ENCODE measurements at places on chromosomes 7 and 10.

DNA sequence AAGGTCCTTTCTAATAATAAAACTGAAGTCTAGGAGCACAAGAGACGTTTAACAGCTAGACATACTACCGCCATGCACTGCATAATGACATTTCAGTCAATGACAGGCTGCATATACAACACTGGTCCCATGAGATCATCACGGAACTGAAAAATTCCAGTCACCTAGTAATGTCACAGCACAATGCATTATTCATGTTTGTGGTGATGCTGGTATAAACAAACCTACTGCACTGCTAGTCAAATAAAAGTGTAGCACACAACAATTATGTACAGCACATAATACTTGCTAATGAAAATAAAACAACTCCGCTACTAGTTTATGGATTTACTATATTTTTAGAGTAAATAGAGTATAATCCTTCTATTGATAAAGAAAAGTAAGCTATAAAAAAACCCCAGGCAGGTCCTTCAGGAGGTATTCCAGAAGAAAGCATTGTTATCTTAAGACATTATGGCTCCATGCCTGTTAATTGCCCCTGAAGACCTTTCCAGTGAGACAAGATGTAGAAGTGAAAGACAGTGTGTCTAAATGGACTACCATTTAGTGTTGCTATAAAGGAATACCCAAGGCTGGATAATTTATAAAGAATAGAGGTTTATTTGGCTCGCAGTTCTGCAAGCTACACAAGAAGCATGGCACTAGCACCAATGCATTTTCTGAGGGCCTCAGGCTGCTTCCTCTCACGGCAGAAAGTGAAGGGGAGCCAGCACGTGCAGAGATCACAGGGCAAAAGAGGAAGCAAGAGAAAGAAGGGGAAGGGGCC, 47.1 kb downstream of the HIBADH start:
- DNase-seq = no peak

GRCh38 chr7:644381-645305, 81.9 kb upstream of the DNAAF5 start:
- no peak for DNase-seq

DNA sequence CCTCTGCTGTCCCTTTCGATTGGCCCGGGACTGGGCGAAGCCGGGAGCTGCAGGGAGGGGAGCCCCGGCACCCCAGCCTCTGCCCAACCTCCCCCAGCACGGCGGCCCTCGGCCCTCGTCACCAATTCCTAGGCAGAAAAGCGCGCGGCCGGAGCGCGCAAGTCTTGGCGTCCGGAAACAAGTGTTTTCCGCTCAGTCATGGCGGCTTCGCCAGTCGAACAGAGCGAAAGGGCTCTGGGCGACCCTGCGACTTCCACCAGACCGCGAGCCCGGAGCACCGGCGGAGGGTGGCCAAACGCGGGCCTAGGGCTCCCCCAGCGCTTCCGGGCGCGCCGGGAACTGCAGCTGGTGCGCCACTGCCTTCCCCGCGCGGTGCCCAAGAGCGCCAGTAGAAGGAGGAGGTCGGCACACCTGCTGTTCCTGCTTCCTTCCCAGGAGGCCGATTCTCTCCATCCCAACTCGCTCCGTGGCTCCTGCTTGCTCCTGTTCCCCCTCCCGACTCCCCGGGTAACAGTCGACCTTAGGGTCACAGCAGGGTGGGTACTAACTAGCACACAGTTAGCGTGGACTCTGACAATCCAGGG, 729.9 kb downstream of the ZWINT start:
- DNase-seq = peak; percentile 64

DNA sequence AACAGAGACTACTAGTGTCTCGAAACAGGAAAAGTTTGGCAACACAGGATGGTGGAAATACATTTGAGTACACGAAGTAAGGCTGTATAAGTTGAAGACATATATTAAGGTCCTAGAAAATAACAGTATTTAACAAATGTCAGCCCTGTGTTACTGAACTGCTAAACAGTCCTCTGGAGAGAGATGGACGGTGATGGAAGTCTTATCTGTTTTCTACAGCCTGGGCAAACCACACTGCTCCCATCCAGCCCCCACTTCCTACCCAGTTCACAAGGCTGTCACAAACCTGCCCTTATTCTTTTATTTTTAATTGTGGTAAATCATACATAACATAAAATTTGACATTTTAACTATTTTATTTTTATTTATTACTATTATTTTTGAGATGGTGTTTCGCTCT, 179.1 kb downstream of the DNAJC1 start:
- DNase-seq = no peak

DNA sequence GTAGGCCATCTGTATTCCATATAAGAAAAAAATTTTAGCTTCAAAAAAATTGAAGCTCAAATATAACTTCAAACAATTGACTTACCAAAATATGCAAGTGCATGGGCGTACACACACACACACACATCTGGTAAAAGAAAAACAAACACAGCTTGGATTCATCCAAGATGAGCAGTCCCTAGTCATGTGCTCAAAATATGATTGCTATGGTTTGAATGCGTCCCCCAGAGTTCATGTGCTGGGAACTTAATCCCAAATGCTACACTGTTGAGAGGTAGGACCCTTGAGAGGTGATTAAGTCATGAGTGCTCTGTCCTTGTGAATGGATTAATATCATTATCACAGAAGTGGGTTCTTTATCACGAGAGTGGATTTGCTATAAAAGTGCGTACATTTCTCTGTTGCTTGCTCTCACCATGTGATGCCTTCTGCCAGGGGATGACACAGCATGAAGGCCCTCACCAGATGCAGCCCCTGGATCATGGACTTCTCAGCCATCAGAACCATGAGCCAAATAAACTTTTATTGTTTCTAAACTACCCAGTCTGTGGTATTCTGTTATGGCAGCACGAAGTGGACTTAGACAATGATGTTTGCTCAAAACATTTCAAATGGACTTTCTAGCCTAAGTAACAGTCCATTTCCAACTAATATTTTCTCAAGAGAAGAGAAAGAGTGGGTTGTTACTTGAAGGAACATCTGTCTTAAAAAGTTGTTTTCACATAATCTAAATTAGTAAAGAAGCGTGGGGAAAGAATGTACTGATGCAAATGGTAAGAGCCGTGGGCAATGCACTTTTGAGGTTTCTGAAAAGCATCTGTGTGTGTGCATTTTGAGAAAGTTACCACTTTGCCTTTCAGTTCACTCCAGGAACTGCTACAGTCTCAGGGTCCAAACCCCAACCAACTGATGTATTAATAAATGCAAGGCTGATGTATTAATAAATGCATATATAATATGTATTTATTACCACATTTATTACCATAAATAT, 15.1 kb upstream of the SVIL start:
- no peak for DNase-seq

DNA sequence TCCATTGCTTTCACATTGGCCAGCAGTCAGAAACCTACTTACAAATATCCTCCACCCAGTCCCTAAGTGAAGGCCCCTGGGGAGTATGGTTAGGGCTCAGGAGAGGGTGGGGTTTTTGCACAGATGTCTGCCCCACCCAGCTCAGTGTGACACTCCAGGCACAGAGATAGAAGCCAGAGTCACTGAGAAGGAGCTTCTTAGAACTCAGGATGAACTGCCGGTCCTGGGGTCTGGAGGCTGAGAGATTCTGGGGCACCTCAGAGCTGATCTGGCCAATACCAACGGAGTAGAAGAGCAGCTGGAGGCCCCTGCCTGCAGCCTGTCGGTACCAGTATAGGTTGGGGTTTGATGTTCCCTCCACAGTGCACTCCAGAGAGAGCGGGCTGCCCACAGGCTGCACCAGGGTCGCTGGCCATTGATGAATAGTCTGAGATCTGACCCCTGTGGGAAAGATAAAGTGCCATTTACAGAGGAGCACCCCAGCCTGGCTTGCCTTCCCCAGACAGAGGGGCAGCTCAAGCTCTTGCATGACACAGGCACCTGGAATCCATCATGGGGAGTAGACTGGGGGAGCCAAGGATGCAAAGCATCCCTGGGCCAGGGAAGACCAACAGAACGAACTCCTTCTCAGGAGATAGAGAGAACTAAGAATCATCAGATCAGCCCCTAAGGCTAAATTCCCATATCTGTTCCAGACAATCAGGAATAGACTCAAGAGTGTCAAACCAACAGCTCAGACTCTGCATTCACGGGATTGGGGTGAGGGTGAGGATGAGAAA, 41.9 kb downstream of the PRSS2 start:
- DNase-seq = no peak

GRCh38 chr10:101047268-101047667, 14.5 kb upstream of the KAZALD1 start:
- no peak for DNase-seq

Measured in Ammon's horn (tissue), 1 donor.